ENCODE measurements at places on chromosomes 12 and 14.

DNA sequence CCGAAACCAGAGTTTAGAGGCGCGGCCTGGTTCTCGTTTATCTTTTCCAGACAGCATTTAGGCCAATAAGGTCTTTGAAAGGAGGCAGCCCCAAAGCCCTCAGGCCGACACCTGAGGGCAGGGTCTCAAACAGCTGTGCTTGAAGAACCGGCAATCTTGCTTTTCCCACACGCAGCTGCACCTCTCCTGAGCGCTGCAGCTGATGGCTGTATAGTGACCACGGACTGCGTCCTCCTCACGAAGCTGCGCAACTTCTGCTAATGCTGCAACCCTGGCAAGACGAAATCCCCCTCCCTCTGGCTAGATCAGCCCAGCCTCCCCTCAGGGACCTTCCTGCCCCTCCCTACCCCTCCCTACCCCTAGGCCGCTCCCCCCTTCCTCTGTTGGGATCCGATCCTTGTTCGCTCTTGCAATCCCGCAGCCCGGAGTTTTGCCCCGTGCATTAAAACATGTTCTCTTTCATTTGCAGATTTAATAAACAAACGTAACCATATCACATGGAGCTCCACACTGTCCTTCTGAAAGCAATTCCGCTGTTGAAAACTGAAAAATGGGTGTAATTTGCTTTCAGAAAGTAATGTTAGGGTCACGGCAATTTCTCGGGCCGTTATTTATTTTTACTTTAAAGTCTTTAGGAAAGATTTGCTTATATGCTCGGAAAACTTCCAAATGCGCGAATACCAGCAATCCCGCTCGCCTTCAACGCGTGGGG is 4.8 kb upstream of the PAX9 start:
- no peak for DNase-seq

DNA sequence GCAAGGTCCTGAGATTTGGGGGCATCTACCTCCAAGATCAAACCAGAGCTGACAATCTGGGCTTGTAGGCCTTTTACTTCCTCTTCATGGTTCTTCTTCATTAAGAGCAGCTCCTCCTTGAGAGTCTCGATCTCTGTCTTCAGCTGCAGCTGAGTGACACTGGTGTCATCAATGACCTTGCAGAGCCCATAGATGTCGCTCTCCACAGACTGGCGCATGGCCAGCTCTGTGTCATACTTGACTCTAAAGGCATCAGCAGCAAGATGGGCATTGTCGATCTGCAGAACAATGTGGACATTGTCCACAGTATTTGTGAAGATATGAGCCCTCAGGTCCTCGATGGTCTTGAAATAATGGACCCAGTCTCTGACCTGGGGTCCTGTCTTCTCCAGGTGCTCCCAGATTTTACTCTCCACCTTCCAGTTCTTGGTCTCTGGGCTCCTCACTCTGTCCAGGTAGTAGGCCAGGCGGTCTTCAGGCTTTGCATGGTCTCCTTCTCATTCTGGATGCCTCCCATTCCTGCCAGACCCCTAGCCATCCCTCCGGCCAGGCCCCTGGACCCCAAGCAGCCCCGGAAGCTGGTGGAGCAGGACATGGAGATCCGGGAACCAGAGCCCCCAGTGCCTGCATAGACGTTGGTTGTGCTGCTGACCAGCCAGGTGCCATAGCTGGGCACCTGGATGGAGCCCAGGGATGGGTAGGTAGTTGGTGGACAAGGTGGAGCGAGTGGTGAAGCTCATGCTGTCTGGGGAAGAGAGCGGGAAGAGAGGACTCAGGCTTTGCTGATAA is 141.0 kb downstream of the MSRB3 start:
- no peak for DNase-seq

DNA sequence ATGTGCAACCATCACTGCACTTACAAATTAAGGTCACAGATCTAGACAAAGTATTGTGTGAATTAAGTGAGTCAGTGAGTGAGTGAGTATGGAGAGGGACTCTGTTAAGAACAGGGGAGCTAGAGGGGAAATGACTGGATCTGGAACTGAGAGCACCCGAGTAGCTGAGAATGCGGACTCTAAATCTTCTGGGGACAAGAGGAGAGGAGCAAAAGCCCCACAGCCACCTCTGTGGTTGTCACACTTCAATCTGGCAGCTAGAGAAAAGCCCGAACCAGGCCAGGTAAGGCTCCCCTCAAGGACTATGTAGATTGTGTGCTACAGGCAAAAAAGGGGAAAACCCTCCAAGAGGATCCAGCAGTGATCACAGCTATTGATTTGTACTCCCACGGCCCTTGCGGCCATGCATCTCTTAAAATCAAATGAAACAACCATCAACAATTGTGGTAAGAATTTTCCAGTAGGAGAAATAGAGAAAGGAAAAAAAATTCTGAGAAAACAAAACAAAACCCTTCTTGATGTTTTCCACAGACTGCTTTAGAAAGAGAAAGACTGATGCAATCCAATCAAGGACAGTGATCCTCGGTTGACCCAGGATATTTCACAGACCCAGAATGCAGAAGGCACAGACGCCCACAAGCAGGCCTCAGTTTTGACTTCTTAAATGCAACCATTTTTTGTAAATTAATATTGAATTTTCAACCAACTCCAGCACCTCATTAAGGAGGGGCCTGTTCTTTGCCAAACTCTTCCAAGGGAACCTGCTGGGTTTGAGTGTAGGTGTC is 109.6 kb downstream of the SLC38A6 start:
- DNase-seq, result no peak

- DNase-seq, result no peak
These were observed 31.5 kb downstream of the SVOP start for GRCh38 chr12:108989376-108989775.

GRCh38 chr12:83473408-83474095 is 786.8 kb downstream of the TMTC2 start:
- no peak for DNase-seq

DNA sequence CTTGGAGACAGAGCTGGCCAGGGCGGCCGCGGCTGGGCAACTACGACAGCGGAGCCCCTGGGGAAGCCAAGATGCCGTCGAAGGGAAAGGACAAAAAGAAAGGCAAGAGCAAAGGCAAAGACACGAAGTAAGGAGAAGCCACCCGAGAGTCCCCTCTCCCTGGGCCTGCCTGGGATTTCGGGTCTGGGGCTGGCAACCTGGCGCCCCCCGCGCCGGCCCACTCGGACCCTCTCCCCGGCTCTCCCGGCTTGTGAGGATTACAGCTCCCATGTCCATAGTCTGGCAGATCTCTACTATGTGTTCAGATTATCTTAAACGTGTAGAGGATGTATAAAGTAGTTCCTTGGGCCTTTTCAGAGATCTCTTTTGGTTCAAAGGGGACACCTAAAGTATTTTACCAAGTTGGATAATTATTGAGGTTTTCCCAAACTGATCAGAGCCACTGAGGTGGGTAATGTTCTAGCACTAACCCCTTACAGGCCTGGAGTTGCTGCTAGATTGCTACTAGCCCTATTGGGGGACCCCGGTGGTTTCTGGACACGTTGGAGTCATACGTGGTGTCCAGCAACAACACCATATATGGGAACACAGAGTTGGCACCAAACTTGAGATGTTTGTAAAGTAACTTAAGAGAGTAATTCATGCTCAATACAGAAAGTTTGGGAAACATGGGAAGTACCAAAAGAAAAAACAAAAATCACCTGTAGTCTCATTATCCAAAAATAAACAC is 424 bp downstream of the BBOF1 start:
- no peak for DNase-seq

GRCh38 chr12:51905471-51906429 is 1.6 kb upstream of the ACVRL1 start:
- no peak for DNase-seq
